Pulmonary artery endothelial cell (primary cell): ENCODE measurements at places on chromosomes 3 and 15. TPM values are rescaled to one million over a fixed set of nuclear protein-coding genes. Genes with fewer than 3 reads are reported as not detected.

DNA sequence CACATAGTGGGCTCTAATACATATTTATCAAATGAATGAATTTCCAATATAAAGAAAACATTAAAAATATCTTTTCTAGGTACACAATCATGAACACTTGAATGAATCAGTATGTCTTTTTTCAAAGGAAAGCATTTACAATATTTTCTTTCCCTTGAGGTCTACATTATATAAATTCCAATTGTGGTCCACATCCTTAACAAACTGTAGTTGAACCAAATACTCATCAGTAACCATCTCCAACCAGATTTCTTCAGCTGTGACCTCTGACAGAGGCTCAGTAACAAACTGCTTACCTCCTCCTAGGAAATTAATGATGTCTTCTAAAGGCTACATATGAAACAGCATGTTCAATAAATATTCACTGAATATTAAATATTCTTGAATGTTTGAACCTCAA, 58.8 kb downstream of the CFAP20DC start:
- no peak for DNase-seq

GRCh38 chr3:150594150-150594549, 9.0 kb upstream of the SELENOT start:
- DNase-seq, result no peak

Gene BNC1
- total RNA-seq, result 14.2 and 25.0 TPM in 2 replicates

DNA sequence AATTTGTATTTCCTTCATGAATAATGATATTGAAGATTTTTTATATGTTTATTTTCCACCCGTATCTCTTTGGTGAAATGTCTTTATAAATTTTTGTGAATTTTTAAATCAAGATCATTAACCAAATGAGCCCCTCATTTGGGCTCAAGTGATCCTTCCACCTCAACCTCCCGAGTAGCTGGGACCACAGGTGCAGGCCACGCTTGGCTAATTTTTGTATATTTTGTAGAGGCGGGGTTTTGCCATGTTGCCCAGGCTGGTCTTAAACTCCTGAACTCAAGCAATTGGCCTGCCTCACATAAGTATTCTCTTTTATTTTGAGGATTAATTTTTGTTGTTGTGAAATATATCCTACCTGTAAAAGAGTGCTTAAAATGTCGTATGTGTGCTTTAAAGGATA, 4.9 kb downstream of the BBS4 start:
- no peak for DNase-seq

Gene VEPH1
- total RNA-seq, result 261 and 264 TPM in 2 replicates
